ENCODE measurements at places on chromosomes 6 and 20.

DNA sequence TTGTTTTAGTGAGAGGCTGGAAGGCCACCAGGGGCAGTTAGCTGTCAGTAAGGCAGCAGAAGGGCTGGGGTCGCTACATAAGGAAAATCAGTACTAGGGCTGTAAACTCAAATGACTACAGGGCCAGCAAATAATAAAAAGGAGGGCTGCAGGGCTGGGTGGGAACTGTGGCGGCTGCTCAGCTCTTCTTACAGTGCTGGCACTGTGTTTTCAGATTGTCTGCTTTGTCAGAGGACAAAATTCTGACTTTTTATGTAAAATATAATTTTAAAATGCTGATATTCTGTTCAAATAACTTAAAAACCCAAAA is 23.2 kb downstream of the HLA-A start:
- peaks cover 47% of the 10 kb centered on the region for H3K4me1 ChIP-seq
- H3K4me3 ChIP-seq: peak overlapping the region; percentile 85
- peak overlapping the region; percentile 92 for H3K27ac ChIP-seq
- H3K27me3 ChIP-seq: no peaks in the 10 kb centered on the region

GRCh38 chr6:87572021-87572420 is 17.8 kb downstream of the RARS2 start:
- peaks cover 38% of the 10 kb centered on the region for H3K4me1 ChIP-seq
- H3K27ac ChIP-seq: no peak overlapping the region
- no peak for DNase-seq
- H3K36me3 ChIP-seq: peaks cover 32% of the 10 kb centered on the region
- H3K4me3 ChIP-seq: no peak overlapping the region

- DNase-seq: no peak
- H3K27ac ChIP-seq: no peak overlapping the region
- H3K4me3 ChIP-seq: no peak overlapping the region
- no peaks in the 10 kb centered on the region for H3K4me1 ChIP-seq
- no peaks in the 10 kb centered on the region for H3K27me3 ChIP-seq
Measured at GRCh38 chr6:119894811-119895210, 545.2 kb upstream of the MAN1A1 start.

- peaks cover 14% of the 10 kb centered on the region for H3K4me1 ChIP-seq
- H3K4me3 ChIP-seq: no peak overlapping the region
- H3K36me3 ChIP-seq: peaks cover 1% of the 10 kb centered on the region
- no peak overlapping the region for H3K27ac ChIP-seq
- no peak for DNase-seq
Measured at GRCh38 chr6:70409216-70409615, 4.1 kb upstream of the FAM135A start.

- no peaks in the 10 kb centered on the region for H3K36me3 ChIP-seq
- DNase-seq: no peak
- H3K4me1 ChIP-seq: peaks cover 5% of the 10 kb centered on the region
Measured at GRCh38 chr6:150622941-150623874, 23.5 kb downstream of the PLEKHG1 start.

- peaks cover 4% of the 10 kb centered on the region for H3K36me3 ChIP-seq
- no peak overlapping the region for H3K4me3 ChIP-seq
- H3K4me1 ChIP-seq: peaks cover 12% of the 10 kb centered on the region
Measured at GRCh38 chr6:307065-307814, 15.0 kb downstream of the DUSP22 start.

GRCh38 chr6:119626884-119627619 is 277.5 kb upstream of the MAN1A1 start:
- no peaks in the 10 kb centered on the region for H3K4me1 ChIP-seq
- DNase-seq: no peak
- no peak overlapping the region for H3K27ac ChIP-seq
- no peak overlapping the region for H3K4me3 ChIP-seq
- H3K36me3 ChIP-seq: no peaks in the 10 kb centered on the region

DNA sequence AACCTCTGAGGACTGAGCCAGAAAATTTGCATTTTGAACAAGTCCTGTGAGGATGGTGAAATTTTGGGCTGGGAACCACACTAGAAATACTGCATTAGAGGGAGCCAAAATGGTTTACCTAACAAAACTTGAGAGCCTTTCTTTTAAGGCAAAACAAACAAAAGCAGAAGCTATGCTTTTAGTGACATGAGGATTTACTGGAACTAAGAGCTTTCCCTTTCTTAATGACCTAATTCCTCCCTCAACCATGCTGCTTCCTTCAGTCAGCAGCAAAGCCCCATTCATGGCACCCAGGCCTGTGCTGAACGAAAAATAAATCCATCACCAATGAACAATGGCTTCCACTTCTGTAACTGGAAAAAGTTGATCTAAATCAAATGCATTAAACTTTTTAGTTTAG is 974.3 kb downstream of the HACE1 start:
- no peaks in the 10 kb centered on the region for H3K4me1 ChIP-seq
- DNase-seq: no peak

DNA sequence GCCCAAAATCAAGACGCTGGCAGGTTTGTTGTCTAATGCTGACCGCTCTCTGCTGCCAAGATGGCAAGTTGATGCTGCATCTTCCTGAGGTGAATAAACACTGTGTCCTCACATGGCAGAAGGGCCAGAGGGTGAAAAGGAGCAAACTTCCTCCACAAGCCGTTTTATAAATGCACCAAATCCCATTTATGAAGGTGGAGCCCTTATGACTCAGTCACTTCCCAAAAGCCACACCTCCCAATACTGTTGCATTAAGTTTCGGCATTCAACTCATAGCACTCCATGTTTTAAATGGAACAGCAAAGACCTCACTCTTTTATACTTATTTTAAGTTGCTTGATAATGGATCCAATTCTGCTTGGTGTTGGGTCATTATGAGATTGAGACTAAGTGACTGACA is 316.6 kb downstream of the RFPL4B start:
- DNase-seq: no peak
- no peak overlapping the region for H3K4me3 ChIP-seq
- no peak overlapping the region for H3K27ac ChIP-seq
- H3K27me3 ChIP-seq: no peaks in the 10 kb centered on the region

DNA sequence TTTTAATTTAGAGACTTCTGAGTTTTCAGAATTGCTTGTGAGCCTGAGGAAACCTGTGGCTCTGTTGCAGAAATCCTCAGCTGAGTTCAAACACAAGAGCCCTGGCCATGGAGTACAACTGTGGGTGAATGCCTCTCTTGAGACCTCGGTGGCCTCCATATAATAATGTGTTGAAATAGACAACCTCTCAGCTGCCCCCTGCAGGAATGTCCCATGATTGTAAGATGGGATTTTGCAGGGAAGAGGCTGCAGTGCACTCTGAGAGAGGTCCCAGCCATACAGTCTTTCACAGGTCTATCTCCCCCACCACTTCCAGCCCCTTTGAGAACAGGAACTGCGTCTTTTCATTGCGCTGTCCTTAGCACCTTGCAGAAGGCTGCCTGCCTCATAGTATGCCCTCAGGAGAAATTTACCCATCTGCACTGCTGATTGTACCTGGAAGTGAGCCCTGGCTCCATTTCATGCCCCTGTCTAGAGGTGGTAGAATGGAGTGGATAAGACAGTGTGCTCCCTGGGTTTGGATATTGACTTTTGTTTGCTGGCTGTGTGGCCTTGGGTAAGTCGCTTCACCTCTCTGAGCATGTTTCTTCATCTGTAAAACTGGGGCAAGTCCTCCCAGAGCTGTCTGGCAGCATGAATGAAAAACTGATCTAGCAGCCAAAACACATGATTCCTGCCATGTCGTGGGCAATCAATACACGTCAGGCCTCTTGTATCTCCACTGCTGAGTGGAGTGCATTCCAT is 16.8 kb upstream of the CDH22 start:
- no peak for DNase-seq
- no peaks in the 10 kb centered on the region for H3K36me3 ChIP-seq
- no peak overlapping the region for H3K27ac ChIP-seq
- H3K27me3 ChIP-seq: peaks cover 16% of the 10 kb centered on the region
- no peak overlapping the region for H3K4me3 ChIP-seq
- no peaks in the 10 kb centered on the region for H3K4me1 ChIP-seq

- no peak for DNase-seq
- H3K4me1 ChIP-seq: no peaks in the 10 kb centered on the region
- no peaks in the 10 kb centered on the region for H3K36me3 ChIP-seq
- H3K27me3 ChIP-seq: peaks cover 18% of the 10 kb centered on the region
Measured at GRCh38 chr20:47080365-47080764, 185.7 kb downstream of the EYA2 start.

DNA sequence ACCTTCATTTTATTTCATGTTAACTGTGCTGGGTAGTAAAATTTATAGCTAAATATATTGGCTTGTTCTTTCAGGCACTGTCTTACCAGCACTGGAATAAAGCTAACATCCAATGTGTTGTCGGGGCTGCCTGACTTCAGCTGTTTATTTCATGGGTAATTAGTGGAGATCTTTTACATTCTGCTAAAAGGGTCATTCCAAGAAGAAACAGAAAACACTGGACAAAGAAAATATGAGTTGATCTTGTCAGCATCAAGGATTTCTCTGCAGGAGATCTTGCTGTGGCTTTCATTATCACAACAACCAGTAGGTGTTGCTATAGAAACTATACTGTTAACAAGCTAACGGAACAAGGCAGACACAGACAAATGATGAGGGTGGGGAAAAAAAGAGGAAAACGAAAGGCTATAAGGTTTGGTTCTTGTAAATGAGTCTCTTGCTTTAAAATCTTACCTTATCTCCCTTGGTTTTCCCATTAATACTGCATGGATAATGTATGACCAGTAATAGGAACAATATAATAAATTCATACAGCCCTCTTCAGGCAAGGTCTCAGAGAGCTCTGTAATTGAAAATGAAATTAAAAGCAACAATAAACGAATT is 206.8 kb downstream of the SIM1 start:
- H3K4me1 ChIP-seq: peaks cover 4% of the 10 kb centered on the region
- no peak for DNase-seq
- H3K4me3 ChIP-seq: no peak overlapping the region
- no peak overlapping the region for H3K27ac ChIP-seq
- no peaks in the 10 kb centered on the region for H3K27me3 ChIP-seq

DNA sequence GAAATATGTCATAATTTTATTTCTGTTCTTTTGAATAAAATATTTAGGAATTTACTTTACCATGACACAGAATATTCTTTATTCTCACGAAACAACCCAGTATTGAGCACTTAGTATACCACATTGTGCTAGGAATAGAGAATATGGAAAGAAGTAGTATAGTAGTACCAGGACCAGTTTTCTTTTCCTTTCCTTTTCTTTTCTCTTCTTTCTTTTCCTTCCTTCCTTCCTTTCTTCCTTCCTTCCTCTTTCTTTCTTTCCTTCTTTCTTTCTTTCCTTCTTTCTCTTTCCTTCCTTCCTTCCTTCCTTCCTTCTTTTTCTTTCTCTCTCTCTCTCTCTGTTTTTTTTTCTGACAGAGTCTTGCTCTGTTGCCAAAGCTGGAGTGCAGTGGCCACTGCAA is 7.5 kb upstream of the PLCB4 start:
- no peak for DNase-seq
- H3K4me1 ChIP-seq: no peaks in the 10 kb centered on the region
- peaks cover 2% of the 10 kb centered on the region for H3K27me3 ChIP-seq
- H3K4me3 ChIP-seq: no peak overlapping the region

DNA sequence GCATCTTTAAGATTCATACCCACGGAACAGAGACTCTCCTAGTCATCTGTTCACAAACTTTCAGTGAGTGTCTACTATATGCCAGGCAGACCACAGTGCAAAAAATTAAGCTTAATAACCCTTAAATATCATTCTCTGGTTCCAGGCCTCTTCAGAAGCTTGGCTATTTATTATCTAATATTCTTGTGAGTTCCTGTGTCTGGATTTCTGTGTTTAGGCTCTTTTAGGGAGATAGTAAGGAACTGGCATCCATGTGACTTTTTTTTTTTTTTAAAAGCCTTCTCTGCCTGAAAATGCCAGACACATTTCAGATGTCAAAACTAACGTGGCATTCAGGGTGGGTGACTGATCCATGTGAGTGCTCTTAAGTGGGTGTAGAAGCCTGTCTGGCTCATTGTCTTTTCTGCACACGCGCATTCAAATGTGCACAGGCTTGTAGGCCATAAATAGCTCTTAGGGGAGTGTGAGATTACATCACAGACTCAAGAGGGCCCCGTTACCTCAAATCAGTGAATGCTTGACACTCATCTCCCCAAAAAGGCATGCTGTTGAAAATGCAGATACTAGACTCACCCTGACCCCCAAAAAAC is 141.9 kb downstream of the GMPR start:
- no peak overlapping the region for H3K27ac ChIP-seq
- H3K4me3 ChIP-seq: no peak overlapping the region
- peaks cover 5% of the 10 kb centered on the region for H3K36me3 ChIP-seq
- DNase-seq: no peak
- H3K27me3 ChIP-seq: no peaks in the 10 kb centered on the region

DNA sequence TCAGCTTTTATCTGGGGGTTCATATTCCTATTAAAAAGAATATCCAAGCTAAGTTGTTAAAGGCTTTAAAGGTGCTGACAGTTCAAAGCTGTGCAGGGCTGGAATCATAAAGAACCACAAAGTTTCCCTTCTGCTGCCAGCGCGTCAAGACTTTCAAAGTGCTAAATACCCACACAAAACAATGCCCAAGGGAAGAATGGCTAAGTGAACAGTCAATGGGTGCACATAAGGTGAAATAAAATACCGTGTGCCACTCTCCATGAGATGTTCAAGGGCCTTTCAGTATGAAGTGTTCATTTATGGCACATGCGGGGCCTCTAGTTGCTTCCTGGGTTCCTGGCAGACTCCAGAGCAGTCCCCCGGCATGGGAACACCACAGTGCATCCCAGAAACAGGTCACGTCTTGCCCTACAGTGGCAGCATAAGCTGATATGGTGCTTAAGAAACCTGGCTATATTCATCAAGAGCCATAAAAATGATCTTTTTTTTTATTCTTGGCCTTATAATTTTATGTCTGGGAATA is 14.1 kb downstream of the TXNDC5 start:
- H3K27ac ChIP-seq: no peak overlapping the region
- H3K27me3 ChIP-seq: no peaks in the 10 kb centered on the region
- DNase-seq: no peak
- H3K4me1 ChIP-seq: no peaks in the 10 kb centered on the region

GRCh38 chr6:31345026-31345730 is 11.8 kb downstream of the HLA-B start:
- H3K4me3 ChIP-seq: no peak overlapping the region
- H3K27me3 ChIP-seq: no peaks in the 10 kb centered on the region
- DNase-seq: no peak
- no peak overlapping the region for H3K27ac ChIP-seq
- peaks cover 3% of the 10 kb centered on the region for H3K36me3 ChIP-seq
- H3K4me1 ChIP-seq: peaks cover 21% of the 10 kb centered on the region

DNA sequence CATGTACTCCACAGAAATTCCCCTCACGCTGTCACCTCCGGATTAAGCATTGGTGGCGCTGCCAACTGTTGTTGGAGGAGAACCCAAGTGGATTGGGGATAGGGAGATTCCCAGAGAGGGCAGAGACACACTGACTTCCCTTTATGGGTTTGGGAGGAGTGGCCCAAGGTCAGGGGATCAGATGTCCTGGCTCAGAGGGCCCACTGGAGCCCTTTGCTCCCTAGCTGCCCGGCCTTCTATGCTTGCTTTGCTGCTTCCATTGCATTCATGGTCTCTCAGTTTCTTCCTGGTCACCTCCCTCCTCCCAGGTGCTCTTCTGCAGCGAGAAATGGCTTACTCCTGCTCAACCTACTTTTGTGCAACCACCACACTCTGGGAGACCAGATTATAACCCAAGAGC is 14.3 kb downstream of the CUL9 start:
- H3K36me3 ChIP-seq: peaks cover 12% of the 10 kb centered on the region
- H3K27ac ChIP-seq: no peak overlapping the region
- no peak overlapping the region for H3K4me3 ChIP-seq

Data from activated naive CD8-positive, alpha-beta T cell treated with anti-CD3 and anti-CD28 coated beads for 36 hours (primary cell).